ENCODE measurements at places on chromosomes 7 and 10.

GRCh38 chr10:110007701-110008517 lies at the start of gene ADD3:
ADD3 (plus strand) TSS chr10:110007984; CDS start chr10:110100654, 92,670 bp downstream.
- DNase-seq, result no peak

- no peak for DNase-seq
Measured at GRCh38 chr7:85030893-85031292, 156.0 kb downstream of the SEMA3D start.

GRCh38 chr7:101185258-101185839 lies 5.3 kb upstream of the NAT16 start:
- DNase-seq, result no peak

GRCh38 chr7:111363099-111363498 lies 199.2 kb downstream of the IMMP2L start:
- no peak for DNase-seq

GRCh38 chr10:100621360-100622205 lies 85.8 kb downstream of the HIF1AN start:
- no peak for DNase-seq

DNA sequence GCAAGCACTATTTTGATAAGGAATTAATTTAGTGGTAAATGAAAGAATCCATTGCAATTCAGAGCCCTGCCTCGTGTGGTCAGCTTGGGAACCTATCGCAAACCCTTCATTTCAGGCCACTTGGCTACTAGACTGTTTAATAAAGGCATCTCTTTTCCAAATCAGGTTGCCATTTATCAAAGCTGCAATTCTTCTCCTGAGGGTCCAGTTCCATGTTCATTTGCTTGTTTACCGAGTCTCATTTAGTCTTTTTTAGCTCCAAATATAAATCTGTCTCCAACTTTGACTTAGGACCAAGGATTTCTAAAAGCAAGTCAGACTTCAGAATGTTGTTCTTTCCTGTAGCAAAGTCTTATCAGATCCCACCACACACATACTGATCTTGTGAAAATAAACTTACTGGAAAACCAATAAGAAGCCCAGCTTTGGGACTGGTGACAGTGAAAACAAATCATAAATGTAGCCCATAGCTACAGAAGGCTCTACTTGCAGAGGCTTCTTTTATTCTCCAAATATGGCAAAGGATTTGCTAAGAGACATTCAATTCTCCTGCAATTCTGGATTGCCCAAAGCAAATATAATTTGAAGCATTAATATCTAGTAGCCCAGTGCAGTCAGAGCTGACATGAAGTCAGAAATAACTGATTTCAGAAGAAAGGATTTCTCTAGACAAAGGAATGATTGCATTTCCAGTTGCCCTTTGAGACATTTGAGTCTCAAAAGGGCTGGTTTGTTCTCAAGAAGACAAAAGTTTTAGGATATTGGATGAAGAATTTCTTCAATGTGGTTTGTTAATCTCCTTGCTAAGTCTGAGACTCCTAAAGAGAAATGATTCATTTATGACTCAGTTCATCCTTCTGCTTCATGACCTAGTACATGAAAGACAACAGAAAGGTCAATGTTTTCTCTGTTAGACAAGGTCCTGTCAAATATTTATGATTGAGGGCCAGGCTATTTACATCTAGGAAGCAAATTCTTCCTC lies 28.0 kb downstream of the PPP1R3C start:
- DNase-seq, result no peak

DNA sequence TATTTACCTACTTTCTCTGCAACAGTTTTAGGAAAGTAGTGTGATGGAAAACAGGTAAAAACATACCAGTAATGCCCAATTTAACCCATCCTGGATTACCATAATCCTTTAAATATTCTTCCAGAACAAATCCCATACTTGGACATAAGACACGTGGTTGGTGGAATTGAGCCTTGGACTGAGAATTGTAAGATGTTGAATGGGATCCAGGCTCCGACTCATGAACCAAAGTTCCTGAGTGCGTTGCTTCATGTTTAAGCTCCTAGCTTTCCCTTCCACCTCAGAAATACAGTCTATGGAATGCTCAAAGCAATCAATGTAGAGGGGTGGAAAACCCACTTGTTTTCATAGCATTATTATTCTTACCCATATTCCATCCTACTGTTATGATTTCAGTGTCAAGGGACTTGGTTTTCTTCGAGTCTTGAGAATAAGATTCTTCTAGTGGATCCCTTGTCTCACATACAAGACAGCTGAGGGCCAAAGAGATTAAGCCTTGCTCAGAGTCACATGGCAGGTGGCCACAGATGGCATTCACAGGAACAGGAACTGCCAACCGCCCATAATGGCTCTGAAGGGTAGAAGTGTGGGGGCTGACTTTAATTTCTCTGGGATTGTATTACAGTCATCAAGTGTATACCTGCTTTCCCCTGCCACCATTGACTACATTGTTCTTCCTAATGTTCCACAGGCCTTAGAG lies 171.2 kb downstream of the GFRA1 start:
- no peak for DNase-seq

GRCh38 chr10:116753759-116754158 lies 11.4 kb upstream of the HSPA12A start:
- DNase-seq, result no peak

- DNase-seq, result no peak
Measured at GRCh38 chr10:132306864-132307751, 642 bp downstream of the STK32C start.

GRCh38 chr7:73749931-73750776 lies 11.6 kb upstream of the ABHD11 start:
- DNase-seq, result no peak

GRCh38 chr10:19054289-19054835 lies 5.8 kb downstream of the MALRD1 start:
- DNase-seq, result no peak

DNA sequence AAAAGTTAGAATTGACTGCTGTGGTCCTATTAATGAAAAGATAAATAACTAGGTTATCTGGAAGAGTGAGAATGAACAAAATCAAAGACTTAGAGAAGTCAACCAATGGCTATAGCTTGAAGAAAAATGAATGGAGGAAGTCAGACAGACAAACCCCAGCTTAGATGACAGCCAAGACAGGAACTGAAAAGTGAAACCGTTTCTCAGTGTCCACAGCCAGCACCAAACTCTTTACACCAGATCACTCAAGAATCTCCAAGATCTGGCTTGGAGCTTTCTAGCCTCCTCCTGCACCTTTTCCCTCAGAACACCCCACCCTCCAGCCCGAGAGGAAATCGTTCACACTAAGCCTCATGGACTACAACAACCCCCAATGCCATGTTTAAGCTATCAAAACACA lies 167.0 kb downstream of the SFMBT2 start:
- no peak for DNase-seq

GRCh38 chr10:110778211-110778610 lies 93.5 kb upstream of the PDCD4 start:
- no peak for DNase-seq

GRCh38 chr7:11726794-11727155 lies 105.2 kb downstream of the THSD7A start:
- no peak for DNase-seq

GRCh38 chr7:91759205-91759863 lies 121.2 kb downstream of the MTERF1 start:
- DNase-seq, result no peak

- no peak for DNase-seq
Measured at GRCh38 chr7:29090836-29091601, 55.3 kb downstream of the CPVL start.

All from vagina (tissue), 2 donors.